ENCODE measurements at places on chromosomes 7 and 10. TPM values are rescaled to one million over a fixed set of nuclear protein-coding genes. Genes with fewer than 3 reads are reported as not detected.

Gene EDRF1
- total RNA-seq = 37.0 TPM

Gene ATG9B
- 12.3 TPM for total RNA-seq

Gene GIMAP4
- total RNA-seq = 311 TPM

GRCh38 chr10:96685306-96685705 lies 35.0 kb downstream of the PIK3AP1 start:
- no peak for DNase-seq

DNA sequence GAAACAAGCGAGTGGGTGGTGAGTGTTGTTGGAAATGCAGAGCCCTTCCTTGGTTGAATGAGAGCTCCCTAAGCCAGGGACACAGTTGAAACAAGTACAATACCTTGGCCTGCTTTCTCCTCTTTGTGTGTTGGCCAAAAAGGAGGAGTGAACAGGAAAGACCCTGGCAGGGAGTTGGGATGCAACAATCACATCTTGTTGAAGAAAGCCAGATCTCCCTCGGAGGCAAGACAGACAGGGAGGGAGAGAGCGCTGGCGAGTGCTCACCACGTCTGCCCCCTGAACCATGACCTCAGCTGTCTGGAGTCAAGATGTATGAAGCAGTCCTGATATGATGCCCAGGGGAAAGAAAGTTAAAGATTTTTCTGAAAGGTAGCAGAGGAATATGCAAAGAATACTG lies 66.8 kb downstream of the ADAM12 start:
- no peak for DNase-seq

- no peak for DNase-seq
Measured at GRCh38 chr10:94376865-94377264, 14.1 kb upstream of the NOC3L start.

DNA sequence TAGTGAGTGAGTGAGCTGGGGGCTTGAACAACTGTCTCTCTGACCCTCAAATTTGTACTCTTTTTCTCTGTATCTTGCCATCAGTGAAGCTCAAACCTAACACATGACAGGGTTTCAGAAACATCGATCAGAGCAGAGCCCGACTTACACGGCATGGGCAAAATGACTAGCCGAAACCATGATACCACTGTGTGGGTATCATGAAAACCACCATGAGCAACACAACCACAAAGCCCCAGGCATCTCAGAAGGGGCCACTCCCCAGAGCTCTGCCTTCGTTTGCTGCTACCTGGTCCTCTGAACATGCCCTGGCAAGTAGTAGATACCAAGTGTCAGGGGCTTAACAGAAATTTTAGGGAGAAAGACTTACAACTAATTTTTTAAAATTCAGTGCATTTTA lies 308.5 kb downstream of the WDR11 start:
- no peak for DNase-seq

GRCh38 chr7:26397796-26398426 lies 106.2 kb downstream of the SNX10 start:
- no peak for DNase-seq

DNA sequence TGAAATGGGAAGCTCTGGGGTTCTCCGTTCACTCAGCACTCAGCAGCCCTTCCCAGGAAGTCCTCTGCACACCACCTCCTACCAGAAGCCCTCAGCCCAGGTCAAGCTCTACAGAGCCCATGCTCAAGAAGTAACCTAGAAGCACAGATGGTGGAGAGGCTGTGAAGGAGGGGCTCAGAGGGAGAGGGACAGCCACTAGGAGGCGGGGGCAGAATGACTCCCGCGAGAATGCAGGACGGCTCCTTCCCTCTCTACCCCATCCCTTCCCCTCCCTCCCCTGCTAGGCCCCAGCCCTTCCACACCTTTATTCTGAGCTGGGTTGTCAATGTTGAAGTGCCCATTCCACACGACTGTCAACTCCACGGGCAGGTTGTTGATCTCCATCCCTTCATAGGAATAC lies 373.2 kb downstream of the PLXNA4 start:
- no peak for DNase-seq

DNA sequence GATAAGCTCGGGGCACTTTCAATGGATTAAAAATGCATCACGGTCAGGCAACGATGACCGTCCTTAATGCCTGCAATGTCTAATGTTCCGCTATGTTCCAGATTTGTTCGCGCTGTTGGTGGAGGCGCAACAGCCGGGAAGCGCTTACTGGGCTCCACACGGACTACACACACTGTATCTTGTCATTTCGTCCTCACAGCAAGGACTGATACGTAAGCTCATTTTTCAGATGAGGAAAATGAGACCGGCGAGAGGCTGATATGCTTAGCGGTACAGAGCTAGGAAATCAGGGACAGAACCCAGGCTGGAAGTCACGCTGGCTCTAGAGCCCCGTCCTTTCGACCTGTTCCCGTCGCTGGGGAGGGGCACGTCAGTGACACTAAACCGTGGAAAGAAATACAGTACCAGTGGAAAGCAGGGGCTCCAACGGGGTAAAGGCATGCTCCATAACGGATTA lies 670 bp downstream of the TPK1 start:
- DNase-seq = peak; percentile 48

DNA sequence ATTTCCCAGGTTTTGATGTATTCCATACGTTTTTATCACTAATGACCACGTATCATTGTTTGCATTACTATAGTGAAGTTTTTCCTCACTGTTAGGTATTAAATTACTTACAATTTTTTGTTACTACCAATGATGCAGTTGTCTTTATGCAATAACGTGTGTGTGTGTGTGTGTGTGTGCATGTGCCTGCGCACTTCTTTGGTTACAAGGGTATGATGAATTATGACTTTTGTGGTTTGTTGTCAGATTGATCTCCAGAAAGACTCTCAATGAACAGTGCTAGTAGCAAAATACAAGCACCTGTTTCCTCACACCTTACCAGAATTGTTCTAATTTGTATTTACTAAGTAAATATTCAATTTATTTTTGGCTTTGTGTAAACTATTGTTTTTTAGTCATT lies 51.5 kb downstream of the MCMBP start:
- no peak for DNase-seq

All from activated CD4-positive, alpha-beta T cell treated with anti-CD3 and anti-CD28 coated beads, Interleukin-2, amount 10 ng/mL, durations not matched to agents 7 days and 5 days (primary cell).